Activated naive CD4-positive, alpha-beta T cell treated with anti-CD3 and anti-CD28 coated beads, Interleukin-2, amount 50 U/mL, for 72 hours (primary cell): ENCODE measurements at places on chromosomes 6 and 20. TPM values are rescaled to one million over a fixed set of nuclear protein-coding genes. Genes with fewer than 3 reads are reported as not detected.

DNA sequence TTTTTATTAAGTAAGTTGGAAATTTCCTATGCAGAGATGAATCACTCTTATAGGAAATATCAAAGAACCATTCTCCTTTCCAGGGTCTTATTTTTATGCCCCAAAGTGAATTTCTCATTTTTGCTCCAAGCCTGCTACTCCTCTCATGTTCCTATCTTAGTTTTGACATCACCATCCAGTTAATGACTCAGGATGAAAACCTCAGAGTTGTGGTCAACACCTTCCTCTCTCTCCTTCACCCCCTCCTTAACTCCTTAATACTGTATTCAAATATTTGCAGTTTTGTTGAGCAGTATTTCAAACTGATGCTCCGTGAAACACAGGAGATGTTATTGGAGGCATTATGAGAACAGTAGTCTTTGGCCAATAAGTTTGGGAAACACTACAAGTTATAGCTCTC is 64.1 kb downstream of the NRN1 start:
- no peak for DNase-seq

DNA sequence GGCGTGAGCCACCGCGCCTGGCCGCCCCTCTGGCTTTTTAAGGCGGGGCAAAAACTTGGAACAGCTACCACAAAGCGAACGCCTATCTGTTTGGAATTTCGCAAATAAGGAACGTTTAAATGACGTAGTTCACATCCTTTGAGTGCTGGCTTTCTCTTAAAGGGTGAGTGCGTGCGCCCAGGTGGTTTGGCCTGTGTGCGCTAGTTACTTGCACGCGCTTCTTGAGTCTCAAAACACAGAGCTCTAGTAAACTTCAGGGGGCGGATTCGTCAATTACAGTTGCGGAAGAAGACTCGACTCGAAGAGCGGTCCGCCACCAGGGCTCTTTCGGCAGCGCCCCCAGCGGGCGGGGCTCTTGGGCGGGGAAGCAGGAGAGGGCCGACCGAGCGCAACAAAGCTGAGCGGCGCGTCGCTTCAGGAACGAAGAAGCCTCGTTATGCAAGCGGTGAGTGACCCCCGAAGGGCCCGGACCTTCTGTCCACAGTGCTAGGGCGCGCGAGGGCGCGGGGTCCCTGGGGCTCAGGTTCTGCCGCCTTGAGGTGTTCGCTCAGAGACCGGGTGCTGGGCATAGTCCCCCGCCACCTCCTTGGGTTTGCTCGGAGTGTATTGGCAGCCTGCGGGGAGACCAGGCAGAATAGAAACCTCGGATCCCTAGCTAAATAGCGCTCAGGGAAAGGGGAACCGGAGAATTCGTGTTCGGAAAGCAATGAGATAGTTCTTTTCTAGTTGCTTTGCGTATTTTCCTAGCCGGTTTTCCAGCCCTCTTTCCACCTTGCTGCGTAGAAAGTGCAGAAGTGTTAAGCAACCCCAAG is at the start of gene SYCP2L:
SYCP2L (plus strand) TSS at position 362 of the 812 bp plus-strand sequence; CDS start at position 437, 75 bp downstream.
- DNase-seq, result no peak

- DNase-seq, result no peak
These were observed 82.8 kb downstream of the TFAP2A start for GRCh38 chr6:10332111-10332510.

GRCh38 chr6:159254186-159254585 is 85.0 kb downstream of the FNDC1 start:
- no peak for DNase-seq

DNA sequence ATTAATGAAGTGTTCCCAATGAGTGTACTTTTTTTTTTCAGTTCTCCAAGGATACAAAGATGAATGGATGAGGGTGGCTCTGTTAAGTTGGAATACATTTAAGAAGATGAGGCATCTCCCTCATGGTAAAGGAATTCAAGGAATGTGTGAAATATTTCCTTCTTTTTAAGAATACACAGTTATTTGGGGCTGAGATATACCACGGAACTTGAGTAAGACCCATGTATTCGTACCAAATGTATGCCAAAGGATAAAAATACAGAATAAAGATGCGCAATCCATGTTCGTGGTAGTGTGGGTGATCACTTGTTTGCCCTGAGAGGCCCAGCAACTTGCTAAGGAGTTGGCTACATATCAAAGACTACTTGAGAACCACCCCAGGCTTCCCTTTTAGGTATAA is 164.2 kb upstream of the TCF21 start:
- DNase-seq, result no peak

GRCh38 chr6:150176659-150177058 is 33.8 kb downstream of the PPP1R14C start:
- DNase-seq, result no peak

DNA sequence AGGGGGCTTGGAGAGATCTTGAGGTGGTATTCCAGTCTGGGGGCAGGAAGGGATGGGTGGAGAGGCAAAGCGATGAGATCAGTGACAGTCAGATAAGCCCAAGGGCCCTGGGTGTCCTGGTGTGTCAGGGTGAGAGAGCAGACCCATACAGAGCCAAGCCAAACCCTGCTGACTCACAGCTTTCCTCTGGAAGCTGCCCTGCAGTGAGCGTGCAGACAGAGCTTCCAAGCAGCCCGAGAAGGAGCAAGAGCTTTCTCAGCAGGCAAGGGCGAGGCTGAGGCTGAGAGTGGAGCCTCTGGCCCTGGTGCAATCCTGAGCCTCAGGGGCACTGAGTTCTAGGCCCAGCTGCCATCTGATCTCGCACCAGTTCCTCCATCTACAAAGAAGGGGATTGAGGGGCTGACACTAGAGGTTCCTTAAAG is 91.1 kb upstream of the HIVEP1 start:
- DNase-seq, result no peak

DNA sequence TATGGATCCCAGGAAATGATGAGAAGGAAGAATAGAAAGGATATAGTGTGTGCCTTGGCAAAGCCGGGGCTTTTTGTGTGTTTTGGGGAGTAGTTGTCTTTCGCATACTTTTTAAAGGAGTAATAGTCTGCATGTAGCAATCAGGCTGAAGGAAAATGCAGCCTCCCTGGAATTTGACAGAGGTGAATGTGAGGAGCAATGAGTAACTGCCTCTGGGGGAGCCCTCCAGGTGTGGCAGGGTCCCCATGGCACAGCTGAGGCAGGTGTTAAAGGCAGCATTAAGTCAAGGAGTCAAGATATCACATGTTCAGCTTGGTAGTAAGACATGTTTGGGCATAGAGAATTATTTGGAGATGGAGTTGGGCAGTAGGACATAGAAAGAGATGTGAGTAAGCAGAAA is 203.1 kb downstream of the C6orf118 start:
- DNase-seq, result no peak

GRCh38 chr6:169158174-169158573 is 95.5 kb downstream of the THBS2 start:
- DNase-seq, result no peak

GRCh38 chr6:27575594-27576361 is 102.9 kb upstream of the ZNF184 start:
- no peak for DNase-seq

GRCh38 chr6:112437058-112437457 is 89.9 kb downstream of the RFPL4B start:
- DNase-seq, result no peak

GRCh38 chr6:119348748-119349360 is 707 bp downstream of the MAN1A1 start:
- peak; percentile 64 for DNase-seq

DNA sequence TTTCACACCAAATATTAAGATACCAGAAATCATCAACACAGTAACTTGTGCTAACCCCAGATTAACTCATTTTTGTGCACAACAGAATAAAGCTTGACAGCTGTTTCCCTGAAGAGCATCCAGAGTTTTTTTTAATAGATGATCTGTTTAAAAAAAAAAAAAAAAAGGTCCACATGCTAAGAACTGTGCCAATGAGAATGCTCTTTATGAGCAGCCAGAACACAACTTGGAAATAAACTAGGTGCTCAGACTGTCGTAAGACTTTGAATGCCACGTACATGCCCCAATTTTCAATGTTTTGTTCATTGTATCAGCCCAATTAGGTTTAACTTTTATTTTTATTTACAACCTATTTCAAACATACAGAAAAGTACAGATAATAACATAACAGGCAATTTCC is 47.3 kb downstream of the STAU1 start:
- DNase-seq, result no peak

DNA sequence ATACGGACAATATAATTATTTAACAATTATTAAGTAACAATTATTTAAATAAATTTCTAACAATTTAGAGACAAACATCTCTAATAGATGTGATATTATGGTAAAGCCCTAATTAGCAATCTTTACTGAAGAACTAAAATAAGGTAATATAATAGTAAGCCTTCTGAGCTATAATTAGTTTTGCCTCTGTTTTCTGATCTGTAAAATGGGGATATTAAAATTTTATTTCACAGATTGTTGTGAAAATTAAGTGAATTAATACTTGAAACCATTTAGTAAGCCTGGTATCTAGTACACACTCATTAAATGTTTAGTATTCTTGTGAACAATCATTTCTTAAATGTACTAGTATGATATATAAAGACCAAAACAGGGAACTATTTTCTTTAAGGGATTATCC is 70.3 kb downstream of the CDK19 start:
- DNase-seq, result no peak

GRCh38 chr6:88499436-88499835 is 333.3 kb upstream of the CNR1 start:
- no peak for DNase-seq

GRCh38 chr6:71130277-71130676 is 158.3 kb upstream of the OGFRL1 start:
- DNase-seq, result no peak

GRCh38 chr6:27742833-27743573 is 169.2 kb downstream of the OR2B2 start:
- no peak for DNase-seq

DNA sequence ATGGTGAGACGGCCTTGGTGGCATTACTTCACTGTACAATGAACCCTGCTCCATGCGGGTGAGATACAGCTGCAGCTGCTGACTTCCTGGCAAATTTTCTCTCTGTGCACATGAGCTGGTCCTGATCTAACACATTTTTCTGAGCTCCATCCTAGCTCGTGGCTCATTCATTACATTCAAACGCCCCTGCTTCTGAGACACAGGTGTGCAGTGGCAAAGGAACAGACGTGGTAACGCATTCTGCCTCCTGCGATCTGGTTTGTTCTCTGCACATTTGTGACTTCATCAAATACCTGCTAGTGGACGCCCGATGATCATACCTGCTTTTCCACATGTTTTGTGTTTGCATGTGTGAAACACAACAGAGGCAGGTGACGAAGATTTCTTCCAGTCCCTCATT is 189.6 kb upstream of the PDE10A start:
- DNase-seq, result no peak

- peak; percentile 61 for DNase-seq
These were observed 40.6 kb downstream of the TOX2 start for GRCh38 chr20:43955062-43955749.

- no peak for DNase-seq
These were observed 35.1 kb upstream of the RFPL4B start for GRCh38 chr6:112311950-112312547.

GRCh38 chr6:62393608-62394007 is 107.6 kb upstream of the KHDRBS2 start:
- DNase-seq, result no peak

GRCh38 chr20:24018796-24019195 is 30.2 kb upstream of the GGTLC1 start:
- no peak for DNase-seq

GRCh38 chr6:137866200-137866913 is 702 bp upstream of the TNFAIP3 start:
- DNase-seq, result no peak

DNA sequence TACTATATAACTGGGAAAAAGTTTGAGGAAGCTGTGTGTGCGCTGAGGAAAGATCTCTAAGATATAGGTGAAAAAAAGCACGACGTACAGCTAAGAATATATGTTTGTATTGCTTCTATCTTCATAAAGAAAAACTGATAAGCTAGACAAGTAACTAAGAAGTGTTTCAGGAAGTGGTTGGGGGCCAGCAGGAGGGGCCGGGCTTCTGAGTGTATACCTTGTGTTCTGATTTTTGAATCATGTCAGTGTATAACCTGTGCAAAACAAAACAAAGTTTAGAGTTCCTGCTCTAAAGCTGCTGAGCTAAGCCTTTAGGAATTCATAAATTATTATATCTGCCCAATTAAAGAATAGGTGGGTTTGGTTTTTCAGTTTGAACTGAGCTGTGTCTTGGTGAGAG is 7.9 kb upstream of the OSER1 start:
- DNase-seq, result no peak

DNA sequence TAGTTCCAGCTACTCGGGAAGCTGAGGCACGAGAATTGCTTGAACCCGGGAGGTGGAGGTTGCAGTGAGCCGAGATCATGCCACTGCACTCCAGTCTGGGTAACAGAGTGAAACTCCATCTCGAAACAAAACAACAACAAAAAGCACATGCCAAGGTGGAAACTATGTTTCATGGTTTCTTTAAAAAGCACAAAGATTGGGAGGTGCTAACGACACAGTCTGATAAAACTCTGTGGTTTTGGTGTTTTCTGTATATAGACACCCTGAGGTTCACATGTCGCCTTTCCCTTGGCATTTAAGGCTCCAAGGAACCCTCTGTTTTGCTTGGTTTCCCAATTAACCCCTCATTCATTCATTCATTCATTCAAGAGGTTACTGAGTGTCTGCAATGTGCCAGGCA is 253.4 kb upstream of the SULF2 start:
- DNase-seq, result no peak

DNA sequence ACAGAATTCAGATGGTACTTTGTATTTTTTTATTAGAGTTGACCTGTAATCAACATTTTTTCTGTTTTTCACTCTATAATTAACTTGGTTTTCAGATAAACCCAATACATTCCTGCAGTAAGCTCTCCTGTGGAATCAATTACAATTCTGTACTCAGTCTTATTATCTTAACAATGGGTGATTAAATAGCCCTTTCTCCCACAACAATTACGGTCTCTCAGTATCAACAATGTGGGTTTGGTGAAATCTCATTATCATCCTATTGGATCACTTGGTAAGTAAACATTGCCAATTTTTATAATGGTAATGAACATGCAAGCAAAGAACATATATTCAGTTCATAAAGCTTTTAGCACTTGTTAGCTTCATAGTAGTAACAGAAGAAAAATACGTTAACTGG is 438.9 kb upstream of the EPHA7 start:
- no peak for DNase-seq

DNA sequence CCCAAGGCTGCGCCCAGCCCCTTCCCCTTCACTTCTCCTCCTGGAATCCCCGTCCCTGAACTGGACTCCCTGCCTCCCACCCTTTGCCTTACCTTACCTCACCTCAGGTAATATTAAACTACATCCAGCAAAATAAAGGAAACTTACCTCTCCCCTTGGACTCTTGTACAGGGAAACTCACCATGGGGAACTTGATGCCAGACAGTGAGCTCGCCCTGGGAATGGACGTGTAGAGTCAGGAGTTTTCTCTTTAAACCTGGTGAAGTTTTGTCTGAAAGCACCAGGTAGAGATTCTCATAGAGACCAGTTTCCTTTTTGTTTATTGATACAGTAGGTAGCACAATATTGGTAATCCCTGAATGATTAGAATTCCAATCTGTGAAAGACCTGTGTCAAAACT is 544 bp upstream of the HLA-C start:
- no peak for DNase-seq

GRCh38 chr6:44002593-44003344 is 124.5 kb downstream of the MRPL14 start:
- DNase-seq, result peak; percentile 68

Gene CCN6
- total RNA-seq, result not detected

Gene VARS1
- total RNA-seq, result 57.7 TPM

Gene PACSIN1
- not detected for total RNA-seq

Gene CST4
- total RNA-seq, result not detected

Gene WFDC12
- total RNA-seq, result not detected

Gene SIM1
- not detected for total RNA-seq

Gene JPH2
- total RNA-seq, result not detected

Gene TFAP2D
- total RNA-seq, result not detected
